ENCODE measurements at places on chromosomes 6 and 20.

- no peak for DNase-seq
Observed at GRCh38 chr20:17762243-17762872, 62.6 kb downstream of the BANF2 start.

- no peak for DNase-seq
Observed at GRCh38 chr20:8373579-8373978, 241.5 kb downstream of the PLCB1 start.

DNA sequence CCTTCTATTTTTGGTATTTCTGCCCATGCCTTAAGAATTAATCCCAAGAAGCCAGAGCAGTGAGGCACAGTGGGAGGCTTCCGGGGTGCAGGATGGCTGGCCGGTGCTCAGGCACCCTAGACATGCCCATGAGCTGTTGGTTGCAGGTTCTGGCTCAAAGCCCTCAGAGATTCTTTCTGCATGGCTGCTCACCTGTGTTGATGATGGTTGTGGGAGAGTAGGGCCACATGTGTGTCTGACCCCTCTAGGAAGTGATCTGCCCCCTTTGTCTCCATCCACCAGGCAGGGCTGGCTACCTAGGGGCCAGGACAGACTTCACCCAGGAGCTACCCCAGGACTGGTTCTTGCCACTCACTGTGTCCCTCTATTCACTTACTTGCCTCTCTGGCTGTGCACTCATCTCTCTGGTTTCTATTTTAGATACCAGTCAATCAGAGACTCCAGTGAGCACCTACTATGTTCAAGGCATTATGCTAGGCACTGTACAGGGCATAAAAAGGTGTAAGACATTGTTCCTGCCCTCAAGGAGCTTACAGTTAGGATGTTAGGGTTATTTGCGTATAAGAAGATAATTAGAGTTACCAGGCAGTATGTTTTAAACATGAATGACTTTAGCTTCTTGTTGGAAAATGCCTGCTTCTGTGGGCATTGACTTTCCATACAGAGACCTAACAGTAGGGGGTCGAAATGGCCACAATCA, 16.8 kb downstream of the CD83 start:
- DNase-seq: no peak

DNA sequence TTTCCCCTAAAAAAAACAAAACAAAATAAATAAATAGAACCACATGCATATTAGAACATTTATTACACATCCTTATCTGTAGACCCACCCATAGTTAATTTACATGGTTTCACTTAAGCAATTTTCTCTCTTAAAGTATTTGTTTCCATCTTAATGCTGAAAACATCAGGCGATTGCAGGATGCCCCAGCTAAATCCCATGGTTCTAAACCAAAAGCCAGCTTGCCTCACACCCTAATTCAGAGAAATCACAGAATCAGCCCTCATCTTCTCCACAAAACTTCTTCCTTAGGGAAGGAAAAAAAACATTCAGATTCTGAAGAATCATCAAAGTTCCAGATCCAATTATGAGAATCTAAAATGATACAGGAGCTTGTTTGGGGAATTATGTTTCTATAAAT, 67.6 kb upstream of the MTHFD1L start:
- no peak for DNase-seq

- no peak for DNase-seq
Observed at GRCh38 chr6:122092366-122092765, 307.1 kb upstream of the HSF2 start.

DNA sequence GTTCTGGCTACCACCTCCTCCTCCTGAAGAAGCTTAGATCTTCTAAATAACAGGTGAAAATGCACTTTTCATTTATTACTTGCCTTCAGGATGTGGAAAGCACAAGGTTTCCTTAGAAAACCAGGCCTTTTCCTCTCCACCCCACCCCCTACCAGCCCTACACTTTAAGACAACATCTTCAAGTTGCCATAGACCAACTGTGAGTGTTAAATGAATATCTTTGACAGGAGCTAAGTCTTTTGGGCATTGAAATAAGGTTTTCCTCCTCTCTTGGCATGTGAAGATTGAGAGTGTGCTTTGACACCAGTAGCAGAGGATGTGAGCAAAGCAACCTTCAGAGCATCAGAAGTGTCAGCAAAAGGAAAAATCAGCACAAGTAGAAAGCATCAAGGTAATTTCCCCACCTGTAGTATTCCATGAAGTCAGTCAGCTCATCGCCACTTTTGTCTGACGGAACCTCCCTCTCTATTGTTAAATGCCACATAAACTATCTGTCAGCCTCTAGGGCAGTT, 532.3 kb upstream of the MMS22L start:
- no peak for DNase-seq

GRCh38 chr6:24974182-24975171, 38.7 kb upstream of the RIPOR2 start:
- DNase-seq: no peak

- peak; percentile 65 for DNase-seq
Observed at GRCh38 chr6:90194371-90194841, 102.2 kb downstream of the BACH2 start.

GRCh38 chr20:3751675-3752385, 15.7 kb downstream of the ADISSP start:
- DNase-seq: no peak

- no peak for DNase-seq
Observed at GRCh38 chr20:50663095-50663821, 28.1 kb downstream of the RIPOR3 start.

GRCh38 chr6:167769408-167770190, 57.1 kb upstream of the AFDN start:
- no peak for DNase-seq

DNA sequence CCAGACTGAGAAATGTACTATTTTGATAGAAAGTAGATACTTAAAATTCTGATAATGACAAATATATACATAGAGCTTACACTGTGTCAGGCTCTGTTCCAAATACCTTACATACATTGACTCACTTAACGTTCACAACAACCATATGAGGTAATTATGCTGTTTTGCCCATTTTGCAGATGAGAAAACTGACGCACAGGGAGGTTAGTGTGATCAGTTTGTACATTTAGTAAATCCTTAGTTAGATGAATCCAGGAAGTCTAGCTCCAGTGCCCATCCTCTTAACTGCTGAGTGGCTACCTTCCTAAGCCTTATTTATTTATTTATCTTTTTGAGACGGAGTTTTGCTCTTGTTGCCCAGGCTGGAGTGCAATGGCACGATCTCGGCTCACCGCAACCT, 23.3 kb upstream of the GTF3C6 start:
- DNase-seq: no peak

DNA sequence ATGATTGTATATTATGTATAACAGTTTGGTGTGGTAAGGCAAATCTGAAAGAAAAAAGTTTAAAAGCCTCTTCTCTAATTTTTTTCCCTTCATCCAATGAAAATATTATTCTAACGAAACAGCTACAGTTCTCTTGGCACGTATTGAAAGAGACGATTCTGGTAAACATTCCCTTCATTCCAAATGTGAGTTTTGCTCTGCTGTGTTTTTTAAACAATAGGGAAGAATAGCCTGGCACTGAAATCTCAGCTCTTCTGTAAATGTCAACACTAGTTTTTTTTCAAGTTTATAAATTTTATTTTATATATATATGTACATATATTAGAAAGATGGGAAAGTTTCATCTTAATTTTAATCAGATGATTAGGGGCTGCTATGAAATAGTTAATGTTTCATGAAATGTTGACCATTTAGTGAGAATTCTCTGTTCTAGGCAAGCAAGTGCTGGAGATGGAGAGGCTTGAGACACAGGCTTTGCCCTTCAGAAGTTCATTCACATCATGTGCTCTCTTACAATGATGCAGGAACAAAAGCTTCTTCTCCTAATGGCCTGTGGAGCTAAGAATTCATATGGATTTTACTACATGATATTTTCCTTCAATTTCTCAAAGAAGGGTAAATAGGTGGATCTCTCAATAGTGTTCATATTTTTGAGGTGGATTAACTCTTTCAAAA, 4.1 kb downstream of the PAQR8 start:
- peak; percentile 30 for DNase-seq

GRCh38 chr6:112571488-112572270, 224.5 kb downstream of the RFPL4B start:
- DNase-seq: peak; percentile 75

- DNase-seq: no peak
Observed at GRCh38 chr20:58877050-58877975, 24.8 kb downstream of the GNAS start.

- no peak for DNase-seq
Observed at GRCh38 chr20:17904027-17904426, 64.6 kb downstream of the SNX5 start.

- no peak for DNase-seq
Observed at GRCh38 chr20:33556246-33556645, 66.3 kb downstream of the CBFA2T2 start.

DNA sequence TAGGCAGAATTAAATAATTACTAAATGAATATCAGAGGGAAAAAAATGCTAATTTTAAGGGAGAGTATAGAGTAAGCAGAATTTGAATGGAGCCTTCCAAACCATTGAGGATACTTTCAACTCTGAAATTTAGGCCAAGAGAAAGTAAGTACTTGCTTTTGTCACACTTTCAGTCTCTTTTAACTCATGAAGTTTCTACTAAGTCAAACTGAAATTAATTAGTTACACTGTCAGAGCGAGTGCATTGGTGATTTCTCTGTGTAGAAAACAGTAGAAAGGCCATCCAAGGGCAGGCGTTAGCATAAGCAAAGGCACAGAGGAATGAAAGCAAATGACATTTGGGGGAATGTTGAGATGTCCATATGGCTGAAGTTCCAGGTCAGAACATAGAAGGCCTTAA, 92.9 kb downstream of the PLEKHG1 start:
- no peak for DNase-seq

- DNase-seq: no peak
Observed at GRCh38 chr6:84554706-84555105, 209.7 kb downstream of the TBX18 start.

DNA sequence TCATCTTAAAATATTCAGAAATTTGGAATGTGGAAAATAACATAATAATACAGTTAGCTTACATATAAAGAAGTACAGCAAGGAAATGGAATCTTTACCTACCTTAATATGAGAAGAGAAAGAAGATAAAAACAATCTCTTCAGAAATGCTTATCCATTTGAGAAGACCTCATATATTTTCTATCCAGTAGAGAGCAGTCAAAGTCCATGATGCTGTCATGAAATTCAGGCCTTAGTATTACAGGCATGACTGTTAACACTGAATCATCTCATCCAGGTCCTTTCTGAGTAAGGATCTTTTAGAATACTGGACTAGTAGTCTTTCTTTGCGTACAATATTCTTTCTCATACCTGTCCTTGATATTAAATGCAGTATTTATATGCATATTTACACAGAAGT, 713.4 kb downstream of the CD109 start:
- DNase-seq: peak; percentile 77

DNA sequence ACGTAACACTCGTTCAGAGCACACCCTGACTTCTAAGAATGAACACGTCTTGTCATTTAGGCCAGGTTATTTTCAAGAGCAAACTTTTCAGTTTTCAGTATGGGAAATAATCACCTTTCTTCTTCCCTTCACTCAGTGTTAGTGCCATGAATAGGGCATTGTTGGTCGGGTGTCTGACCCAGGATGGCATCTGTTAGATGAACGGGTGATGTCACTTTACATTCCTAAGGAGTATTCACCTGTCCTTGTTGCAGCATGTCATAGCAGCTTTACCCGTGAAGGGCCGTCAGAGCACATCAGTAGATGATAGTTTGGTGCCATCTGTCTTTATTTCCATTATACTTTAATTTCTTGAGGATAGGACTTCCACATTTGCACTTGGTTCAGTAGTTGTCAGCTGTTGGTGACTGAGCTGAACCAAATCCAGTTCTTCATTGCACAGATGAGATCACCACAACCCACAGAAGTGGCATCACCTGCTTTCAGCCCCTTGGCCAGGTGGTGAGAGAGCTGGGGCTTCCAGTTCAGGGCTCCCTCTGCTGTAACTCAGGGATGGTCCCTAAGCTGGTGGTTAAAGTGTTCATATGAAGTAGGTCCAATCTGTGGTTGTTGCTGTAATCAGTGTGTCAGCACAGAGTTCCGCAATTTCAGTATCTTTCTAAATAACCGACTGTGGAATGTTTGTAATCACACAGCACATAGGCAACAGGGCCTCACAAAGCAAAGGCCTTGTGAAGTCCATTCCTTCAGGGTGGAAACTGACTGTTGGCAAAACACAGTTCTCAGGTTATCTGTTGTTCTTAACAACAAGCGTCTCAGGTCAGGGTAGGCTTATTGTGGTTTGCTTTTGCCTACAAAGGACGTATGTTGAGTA, 68.2 kb downstream of the FAM120B start:
- no peak for DNase-seq

DNA sequence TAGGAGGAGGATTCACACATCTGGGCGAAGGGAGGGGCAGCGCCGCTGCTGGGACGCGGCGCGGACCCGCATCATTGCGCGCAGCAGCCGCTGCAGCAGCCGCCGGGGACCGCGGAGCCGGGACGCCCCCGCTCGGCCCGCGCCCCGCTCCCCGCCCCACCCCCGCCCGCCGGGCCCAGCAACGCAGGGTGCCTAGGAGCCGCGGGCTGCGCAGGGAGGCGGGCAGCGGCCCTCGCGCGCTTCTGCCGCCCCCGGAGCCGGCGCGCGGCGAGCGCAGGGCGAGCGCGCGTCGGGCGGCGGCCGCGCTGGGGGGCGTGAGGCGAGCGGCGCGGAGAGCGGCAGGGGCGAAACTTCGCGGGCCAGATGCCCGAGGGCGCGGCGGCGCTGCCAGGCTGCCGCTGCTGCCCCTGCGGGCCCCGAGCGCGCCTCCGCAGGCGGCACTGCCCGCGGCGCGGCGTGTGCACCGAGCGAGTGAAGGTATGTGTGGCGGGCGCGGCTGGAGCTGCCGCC, at the start of gene NKAIN2:
Gene NKAIN2, plus strand, starts transcription at position 362 of the 510 bp plus-strand sequence.
- DNase-seq: no peak

GRCh38 chr6:70725817-70726415, 58.2 kb downstream of the SMAP1 start:
- DNase-seq: peak; percentile 24

GRCh38 chr6:11536795-11537194, 754 bp upstream of the TMEM170B start:
- no peak for DNase-seq

DNA sequence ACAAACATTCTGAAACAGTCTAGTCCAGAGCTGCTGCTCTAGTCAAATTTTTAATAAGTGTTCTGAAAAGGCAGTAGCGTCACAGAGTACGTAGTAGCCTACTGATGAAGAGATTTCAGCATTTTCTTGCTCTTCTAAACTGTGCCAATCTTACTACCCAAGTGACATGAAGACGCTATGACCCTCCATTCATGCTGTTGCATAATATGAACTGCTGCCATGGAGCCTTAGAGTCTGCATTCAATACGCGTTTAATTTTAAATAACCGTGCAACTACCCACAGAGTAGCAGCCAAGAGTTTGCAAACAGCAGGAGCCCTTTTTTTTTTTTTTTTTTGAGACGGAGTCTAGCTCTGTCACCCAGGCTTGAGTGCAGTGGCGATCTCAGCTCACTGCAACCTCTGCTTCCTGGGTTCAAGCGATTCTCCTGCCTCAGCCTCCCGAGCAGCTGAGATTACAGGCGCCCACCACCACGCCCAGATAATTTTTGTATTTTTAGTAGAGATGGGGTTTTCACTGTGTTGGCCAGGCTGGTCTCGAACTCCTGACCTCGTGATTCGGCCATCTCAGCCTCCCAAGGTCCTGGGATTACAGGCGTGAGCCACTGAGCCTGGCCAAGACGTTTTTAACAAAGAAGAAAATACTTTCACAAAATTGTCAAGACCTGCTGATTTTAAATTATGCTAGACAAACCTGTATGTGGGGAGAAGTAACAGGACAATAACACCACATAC, 44.3 kb downstream of the EZR start:
- no peak for DNase-seq

Measured in EH (cell line).